ENCODE measurements at places on chromosomes 3 and 15.

DNA sequence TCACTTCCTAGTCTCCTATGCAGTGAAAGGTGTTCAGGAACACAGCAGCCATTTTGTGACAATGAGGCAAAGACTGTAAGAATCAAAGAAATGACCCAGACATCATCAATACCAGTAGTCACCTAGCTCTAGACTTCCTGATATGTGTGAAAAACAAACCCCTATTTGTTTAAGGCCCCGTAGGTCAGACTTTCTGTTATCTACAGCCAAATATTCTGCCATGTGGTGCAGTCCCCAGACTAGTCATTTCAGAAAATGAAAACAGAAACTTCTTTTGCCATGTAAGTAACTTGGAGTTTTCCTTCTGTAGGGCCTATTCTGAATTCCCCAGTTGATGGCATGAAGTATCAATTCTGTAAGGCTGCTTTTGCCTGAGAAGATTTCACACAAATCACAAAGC is 181.7 kb upstream of the SNTN start:
- DNase-seq: no peak

- no peak for DNase-seq
These were observed 188.0 kb upstream of the TGFBR2 start for GRCh38 chr3:30418443-30418842.

- DNase-seq: no peak
These were observed 37.8 kb upstream of the ST3GAL6 start for GRCh38 chr3:98725352-98725751.

DNA sequence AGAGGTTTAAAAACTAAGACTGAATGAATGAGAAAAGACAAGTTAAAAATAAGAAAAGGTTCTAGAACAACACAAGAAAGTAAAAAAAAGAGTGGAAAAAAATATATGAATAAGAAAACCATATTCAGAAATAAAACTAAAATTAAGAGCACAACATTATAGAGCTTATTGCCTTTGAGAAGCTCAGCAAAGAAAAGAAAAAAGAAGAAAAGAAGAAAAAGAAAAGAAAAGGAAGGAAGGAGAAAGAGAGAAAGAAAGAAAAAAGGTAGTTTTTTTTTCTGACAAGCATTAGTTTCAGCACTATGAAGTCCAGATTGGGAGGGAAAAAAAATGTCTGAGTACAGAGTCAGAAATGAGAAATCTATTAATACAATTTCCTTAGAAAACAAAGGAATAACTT is 81.5 kb downstream of the FAIM start:
- no peak for DNase-seq

- no peak for DNase-seq
These were observed 139.9 kb downstream of the ROBO2 start for GRCh38 chr3:77179762-77180161.

DNA sequence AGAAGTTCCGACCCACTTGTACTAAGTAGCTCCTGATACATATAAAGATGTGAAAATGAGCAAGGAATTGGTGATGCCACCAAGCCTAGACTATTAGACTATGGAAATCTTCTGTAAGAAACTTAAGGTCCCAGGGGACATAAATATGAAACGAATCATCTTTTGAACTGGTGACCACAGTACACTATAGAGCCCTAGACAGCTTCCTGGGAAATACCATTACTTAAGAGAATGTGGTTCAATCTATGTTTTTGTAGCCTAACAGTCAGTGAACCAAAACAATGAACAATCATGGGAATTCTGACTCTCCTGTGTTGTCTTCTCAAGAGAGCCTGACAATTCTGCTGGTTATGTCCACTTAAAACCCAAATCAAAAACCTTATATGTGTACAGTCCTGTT is 191.6 kb downstream of the GREM1 start:
- no peak for DNase-seq

DNA sequence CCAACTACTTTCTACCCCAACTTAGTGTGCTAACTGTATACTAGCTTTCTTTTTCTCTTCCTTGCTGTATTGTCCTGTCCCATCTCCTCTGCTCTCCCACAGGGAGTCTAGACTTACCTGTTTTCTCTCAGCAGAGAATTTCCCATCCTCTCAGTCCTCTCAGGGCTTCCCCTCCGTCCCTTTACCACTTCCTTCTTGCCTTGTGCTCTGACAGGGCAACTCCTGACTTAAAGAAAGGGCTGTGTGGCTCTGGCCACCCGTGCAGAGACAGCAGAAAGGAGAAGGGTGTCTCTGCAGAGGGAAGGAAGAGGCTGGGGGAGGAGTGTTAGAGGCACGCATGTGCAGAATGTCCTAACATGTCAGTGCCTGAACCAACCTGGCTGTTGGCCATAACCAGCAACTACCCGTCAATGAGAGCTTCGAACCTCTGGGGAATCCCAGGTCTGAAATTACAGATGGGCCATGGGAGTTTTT is at the start of gene GCSAM:
GCSAM (minus strand) TSS at position 274 of the 474 bp plus-strand sequence; CDS start at position 146, 128 bp downstream.
- no peak for DNase-seq

DNA sequence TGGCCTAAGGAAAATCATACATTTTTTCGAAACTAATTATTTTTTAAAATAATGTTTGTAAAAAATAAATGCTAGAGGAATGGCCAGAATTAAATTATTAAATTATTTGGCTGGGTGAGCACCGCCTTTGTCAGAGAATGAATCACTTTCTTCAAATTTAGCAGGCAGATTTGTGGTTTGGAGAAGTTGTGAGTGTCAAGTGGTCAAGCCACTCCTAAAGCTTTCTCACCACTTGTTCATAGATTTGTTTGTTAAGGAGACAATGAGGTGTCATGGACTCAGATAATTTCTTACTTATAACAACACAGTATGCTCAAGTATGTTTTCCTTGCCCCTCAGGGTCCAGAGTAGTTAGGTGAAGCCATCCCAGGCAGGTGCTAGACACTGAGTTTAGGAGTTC is 196.2 kb downstream of the TUSC7 start:
- DNase-seq: no peak

DNA sequence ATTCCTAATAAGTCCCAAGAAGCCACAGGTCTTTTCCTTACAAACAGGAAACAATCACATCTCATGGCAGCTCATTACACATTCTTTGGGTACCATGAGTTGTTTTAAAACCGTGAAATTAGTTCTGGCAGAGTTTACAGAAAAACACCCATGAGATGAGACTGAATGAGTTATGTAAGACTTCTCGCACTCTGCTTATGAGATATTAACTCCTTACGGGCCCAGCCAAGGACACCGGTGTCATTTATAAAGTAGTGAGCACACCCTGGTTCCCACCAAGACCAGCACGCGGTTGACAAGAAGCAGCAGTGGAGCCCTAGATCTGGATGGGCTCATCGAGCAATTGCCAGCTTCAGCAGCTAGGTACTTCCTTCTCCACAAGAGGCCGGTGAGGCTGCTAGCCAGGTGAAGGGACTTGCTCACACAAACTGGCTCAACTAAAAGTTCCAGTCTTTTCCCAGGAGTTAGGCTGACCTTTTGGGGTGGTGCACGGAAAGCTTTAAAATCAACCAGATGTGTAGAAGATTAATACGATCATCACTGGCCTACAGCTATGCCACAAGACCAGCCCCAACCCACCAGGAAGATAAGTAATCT is 318.6 kb upstream of the ICE2 start:
- no peak for DNase-seq

GRCh38 chr3:72446218-72447058 is 401.8 kb downstream of the SHQ1 start:
- DNase-seq: no peak

DNA sequence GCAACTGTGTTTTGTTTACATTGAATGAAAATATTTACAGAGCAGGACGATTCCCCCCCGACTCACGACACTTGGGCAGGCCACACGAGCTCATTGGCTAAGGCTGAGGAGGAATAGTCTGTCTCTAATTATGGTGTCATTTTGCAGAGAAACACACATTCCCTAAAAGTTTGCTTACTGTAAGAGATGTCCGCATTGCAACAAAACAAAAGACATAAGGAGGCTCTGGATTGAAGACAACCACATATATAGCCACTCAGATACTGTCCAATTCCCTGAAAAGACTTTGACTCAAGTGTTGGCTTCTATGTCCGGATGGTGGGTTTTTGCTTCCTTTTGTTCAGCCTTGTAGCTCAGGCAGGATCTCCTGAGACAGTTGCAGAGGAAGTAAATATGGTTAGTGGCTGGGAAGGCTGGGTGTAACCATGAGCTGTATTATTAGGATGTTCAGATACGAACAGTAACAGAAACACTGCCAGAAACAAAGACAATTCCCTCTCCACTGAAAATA is 170.4 kb downstream of the KLHL25 start:
- DNase-seq: no peak

DNA sequence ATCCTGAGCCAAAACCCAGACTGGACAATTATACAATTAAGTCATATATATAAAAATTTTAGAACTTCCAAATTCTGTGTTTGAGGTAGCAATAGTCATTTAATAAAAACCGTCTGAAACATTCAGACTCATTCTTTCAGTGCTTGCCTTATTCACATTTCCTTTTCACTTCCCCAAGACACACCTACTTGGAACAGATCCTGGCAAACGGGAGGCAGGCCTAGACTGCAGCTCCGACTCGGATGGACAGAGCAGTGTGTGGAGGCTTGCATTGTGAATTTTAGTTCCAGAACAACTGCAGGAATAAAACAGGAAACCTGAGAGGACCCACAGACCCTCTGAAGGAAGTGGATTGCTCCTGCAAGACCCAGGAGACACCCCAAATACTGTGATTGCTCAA is 341.4 kb downstream of the CNTN3 start:
- DNase-seq: no peak

DNA sequence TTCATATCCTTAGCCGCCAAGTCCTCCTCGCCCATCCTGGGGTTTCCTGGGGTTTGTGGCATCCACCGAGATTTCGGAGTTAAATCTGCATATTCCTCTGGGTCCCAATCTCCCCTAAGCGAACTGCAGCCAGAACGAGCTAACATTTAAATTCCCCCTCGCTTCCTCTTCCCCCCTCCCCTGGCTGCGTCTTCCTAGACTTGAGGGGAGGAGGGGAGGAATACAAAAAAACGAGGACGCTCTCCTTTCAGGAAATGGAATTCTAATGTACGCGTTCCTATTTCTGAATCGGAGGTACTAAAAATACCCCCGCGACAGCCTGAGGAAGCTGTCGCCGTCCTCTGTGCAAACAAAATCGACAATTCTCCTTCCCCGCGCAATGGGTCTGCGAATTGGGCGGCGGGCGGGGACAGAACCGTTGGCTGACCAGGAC is 5.6 kb downstream of the FEZF2 start:
- no peak for DNase-seq

Data from chondrocyte (in vitro differentiated cells).